Activated CD4-positive, alpha-beta memory T cell treated with anti-CD3 and anti-CD28 coated beads, Interleukin-2, amount 10 ng/mL, durations not matched to agents 7 days and 5 days (primary cell): ENCODE measurements at places on chromosomes 3 and 15.
A peak's percentile ranks its signal among the peaks of the same experiment; 100 is the strongest.

DNA sequence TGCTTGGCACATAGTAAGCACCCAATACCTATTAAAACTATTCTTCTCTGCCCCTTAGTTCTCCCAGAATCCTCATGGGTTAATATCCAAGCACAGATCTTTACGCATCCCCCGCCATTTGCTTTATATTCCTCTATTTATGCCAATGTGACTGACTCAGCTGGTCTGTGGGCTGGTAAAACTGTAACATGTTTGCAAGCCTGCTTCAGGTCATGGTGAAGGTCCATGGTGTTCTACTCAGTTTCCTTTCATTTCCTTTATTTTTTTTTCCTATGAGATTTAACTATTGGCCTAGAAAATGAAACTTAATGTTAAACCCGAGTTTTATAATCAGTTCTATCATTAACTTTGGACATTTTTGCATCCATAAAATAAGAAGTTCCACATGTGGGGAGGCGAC, 47.0 kb downstream of the FRMD4B start:
- no peak overlapping the region for H3K27ac ChIP-seq
- peaks cover 5% of the 10 kb centered on the region for H3K27me3 ChIP-seq
- no peaks in the 10 kb centered on the region for H3K36me3 ChIP-seq
- no peak for DNase-seq
- no peak overlapping the region for H3K4me3 ChIP-seq
- no peaks in the 10 kb centered on the region for H3K4me1 ChIP-seq

DNA sequence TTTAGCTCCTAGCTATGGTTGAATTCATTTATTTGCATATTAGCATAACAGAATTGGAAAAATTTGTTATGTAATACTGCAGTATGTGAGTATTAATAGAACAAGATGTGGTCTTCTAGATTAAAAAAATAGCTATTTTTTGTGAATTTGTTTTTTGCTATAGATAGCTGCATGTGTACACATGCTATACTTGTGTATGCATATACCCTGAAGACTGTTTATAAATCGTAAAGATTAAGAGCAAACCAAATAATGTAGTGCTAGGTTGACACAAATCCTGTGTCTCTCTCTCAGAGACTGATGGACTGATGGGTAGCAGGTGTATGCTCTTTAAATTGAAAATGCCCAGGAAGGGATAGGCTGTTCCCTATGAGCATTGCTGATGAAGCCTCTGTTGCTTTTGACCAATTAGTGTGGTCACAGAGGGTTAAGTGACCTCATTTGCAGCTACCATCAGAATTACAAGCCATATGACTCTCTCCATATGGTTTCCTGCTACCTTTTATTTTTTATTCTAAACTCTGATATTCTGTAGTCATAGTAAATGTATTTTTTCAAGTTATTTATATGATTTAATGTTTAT, 9.0 kb downstream of the PLCL2 start:
- peaks cover 27% of the 10 kb centered on the region for H3K36me3 ChIP-seq
- no peak for DNase-seq
- H3K4me3 ChIP-seq, result no peak overlapping the region
- H3K27me3 ChIP-seq, result no peaks in the 10 kb centered on the region
- peaks cover 67% of the 10 kb centered on the region for H3K4me1 ChIP-seq
- no peak overlapping the region for H3K27ac ChIP-seq

DNA sequence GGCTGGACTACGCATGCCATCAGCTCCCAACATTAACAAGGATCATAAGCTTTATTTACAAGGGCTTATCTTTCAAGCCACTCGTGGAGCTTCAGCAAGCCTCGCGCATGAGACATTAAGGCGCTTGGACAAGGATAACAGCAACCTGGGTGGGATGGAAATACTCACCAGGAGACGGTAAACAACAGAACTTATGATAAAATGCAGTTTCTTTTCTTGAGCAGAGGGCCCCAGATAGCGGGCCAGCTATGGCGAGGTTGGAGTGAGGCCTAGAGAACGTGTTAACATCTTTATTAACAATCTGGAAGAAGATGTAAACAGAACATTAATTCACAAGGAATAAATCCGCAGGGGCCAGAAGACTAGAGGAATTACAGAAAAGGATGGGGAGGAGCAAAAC, 158.2 kb downstream of the NTRK3 start:
- H3K27ac ChIP-seq, result no peak overlapping the region
- H3K4me1 ChIP-seq, result no peaks in the 10 kb centered on the region
- H3K27me3 ChIP-seq, result no peaks in the 10 kb centered on the region
- DNase-seq, result no peak
- H3K4me3 ChIP-seq, result no peak overlapping the region
- H3K36me3 ChIP-seq, result no peaks in the 10 kb centered on the region

- no peak overlapping the region for H3K27ac ChIP-seq
- no peak overlapping the region for H3K4me3 ChIP-seq
- H3K36me3 ChIP-seq, result no peaks in the 10 kb centered on the region
- no peak for DNase-seq
- peaks cover 22% of the 10 kb centered on the region for H3K4me1 ChIP-seq
- peaks cover 3% of the 10 kb centered on the region for H3K27me3 ChIP-seq
Measured at GRCh38 chr3:52436500-52437149, 8.3 kb downstream of the SEMA3G start.

DNA sequence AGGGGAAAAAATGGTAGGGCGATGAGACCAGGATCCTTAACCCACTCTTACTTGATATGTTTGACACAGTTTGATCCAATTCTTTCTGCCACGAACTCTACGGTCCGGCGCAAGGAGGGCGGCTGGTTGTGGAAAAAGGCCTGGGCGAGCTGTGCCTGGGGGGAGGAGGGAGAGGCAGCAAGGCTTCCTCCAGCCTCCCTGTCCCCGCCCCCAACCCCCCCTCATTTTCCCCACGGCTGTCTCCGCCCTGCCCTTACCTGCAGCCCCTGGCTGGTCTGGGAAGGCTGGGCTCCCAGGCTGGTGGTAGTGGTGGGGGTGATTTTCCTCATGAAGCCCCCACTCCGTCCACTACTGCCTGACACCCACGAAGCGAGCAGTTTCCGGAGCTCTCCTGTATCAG, 8.0 kb downstream of the CDAN1 start:
- H3K27me3 ChIP-seq, result no peaks in the 10 kb centered on the region
- H3K27ac ChIP-seq, result no peak overlapping the region
- peaks cover 2% of the 10 kb centered on the region for H3K4me1 ChIP-seq
- no peak for DNase-seq

GRCh38 chr15:80753161-80753560, 26.0 kb upstream of the CEMIP start:
- H3K4me3 ChIP-seq, result no peak overlapping the region
- no peaks in the 10 kb centered on the region for H3K36me3 ChIP-seq
- peaks cover 9% of the 10 kb centered on the region for H3K4me1 ChIP-seq
- no peaks in the 10 kb centered on the region for H3K27me3 ChIP-seq

GRCh38 chr3:14370720-14371572, 31.5 kb upstream of the SLC6A6 start:
- H3K4me3 ChIP-seq, result no peak overlapping the region
- H3K36me3 ChIP-seq, result no peaks in the 10 kb centered on the region
- H3K27ac ChIP-seq, result no peak overlapping the region

DNA sequence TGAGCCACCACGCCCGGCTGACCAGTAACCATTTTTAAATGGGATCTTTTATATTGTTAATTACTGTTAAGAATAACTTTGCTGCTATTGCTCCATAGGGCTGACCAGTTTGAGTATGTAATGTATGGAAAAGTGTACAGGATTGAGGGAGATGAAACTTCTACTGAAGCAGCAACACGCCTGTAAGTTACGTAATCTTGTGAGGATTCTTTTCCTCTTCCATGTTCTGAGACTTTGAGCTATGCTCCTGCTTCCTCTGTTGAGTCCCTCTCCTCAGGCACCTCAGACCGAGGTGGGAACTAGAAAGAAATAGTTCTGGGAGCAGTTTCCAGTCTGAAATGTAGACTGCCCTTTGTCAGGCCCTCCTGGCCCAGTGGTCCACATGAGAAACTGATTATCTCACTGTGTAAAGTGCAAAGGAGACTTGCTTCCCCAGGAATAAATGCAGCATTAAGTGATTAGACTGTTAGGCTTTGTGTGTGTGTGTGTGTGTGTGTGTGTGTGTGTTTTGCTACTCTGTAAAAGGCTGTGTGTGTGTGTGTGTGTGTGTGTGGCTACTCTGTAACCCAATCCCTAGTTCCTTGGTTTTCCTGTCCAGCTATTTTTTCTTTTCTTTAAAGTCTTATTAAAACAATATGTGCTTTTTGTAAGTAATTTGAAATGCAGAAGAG, 5.2 kb downstream of the POLR2H start:
- H3K4me1 ChIP-seq, result peaks cover 27% of the 10 kb centered on the region
- H3K4me3 ChIP-seq, result no peak overlapping the region
- no peak for DNase-seq

DNA sequence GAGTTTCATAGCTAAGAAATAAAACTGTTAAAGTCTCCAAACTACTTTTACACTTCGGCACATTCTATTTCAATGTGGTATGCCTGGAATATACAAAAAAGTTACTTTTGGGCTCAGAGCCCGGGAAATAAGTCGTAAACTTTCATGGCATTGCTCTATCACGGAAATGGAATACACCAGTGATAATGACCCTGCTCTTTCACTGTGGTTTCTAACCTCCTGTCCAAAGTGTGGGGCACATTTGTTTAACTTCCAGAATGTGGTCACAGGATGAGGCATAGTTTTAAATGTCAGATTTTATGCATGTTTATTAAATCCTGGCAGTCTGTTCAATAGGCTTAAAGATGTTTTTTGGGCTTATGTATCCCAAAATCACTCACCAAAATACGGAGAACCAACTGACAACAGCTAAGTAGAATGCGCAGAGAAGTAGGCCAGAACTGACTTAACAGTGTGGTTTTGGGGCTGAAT, 5.1 kb downstream of the CXCR6 start:
- peak overlapping the region; percentile 58 for H3K4me3 ChIP-seq
- H3K27me3 ChIP-seq, result no peaks in the 10 kb centered on the region
- H3K27ac ChIP-seq, result peak overlapping the region; percentile 90

DNA sequence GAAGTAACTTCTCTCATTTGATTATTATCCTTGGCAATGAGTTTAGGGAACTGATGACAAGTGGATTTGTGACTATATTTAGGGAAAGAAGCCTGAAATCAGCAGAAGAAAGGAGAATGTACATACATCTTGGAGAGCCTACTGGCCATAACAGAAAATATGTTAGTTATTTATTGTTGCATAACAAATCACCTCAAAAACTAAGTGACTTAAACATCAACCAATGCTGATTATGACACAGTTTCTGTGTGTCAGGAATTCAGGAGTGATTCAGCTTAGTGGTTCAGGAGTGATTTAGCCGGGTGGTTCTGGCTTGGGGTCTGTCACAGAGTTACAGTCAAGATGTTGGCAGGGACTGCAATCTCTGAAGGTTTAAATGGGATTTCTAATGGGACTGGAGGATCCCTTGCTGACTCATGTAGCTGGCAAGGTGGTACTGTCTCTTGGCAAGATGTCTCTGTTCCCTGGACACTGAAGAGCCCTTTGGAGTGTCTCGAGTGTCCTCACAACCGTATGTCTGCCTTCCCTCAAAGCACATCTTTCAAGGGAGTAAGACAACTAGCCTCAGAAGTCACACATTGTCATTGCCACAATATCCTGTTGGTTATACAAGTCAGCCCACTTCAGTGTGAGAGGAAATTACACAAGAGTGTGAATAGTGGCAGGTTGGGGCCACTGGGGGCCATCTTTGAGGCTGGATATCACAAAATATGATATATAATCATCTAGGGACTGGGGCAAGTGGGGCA, 248.9 kb downstream of the SV2B start:
- no peaks in the 10 kb centered on the region for H3K27me3 ChIP-seq
- H3K4me3 ChIP-seq, result no peak overlapping the region
- H3K27ac ChIP-seq, result no peak overlapping the region
- peaks cover 13% of the 10 kb centered on the region for H3K4me1 ChIP-seq

DNA sequence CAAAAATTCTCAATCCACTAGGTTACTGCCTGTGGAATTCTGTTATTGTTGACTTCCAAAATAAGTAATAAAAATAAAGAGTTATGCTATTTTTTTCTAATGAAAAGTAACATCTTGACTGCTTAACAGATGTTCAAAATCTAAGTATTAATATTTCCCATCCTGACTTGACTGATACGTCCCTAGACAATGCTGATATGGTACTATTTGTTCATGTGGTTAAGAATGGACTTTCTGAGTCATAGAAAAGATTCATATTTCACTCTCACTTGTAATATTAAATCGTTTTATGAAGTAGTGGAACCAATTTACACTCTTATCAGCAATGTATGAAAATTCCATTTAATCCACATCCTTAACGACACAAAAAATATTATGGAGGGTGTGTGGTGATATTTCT, 104.8 kb upstream of the PLSCR5 start:
- no peak overlapping the region for H3K27ac ChIP-seq
- DNase-seq, result no peak
- H3K4me1 ChIP-seq, result no peaks in the 10 kb centered on the region

DNA sequence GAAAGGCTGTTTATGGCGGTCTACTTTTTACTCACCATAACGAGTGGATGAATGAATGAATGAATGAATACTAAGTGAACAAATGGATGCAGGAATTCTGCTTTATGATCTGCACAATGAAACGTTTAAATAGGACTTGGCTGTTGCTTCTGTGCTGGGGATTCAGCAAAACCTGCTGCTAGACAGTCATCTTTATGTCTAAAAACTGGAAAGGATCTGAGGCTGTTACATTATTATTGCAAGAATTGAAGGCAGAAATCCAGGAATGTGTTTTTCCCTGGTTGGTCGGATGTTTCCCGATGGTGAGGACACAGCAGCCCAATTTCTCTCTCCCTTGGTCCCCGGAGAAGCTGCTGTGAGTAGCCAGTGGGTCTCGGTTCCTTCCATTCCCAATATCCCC, 94.2 kb downstream of the GABRG3 start:
- H3K4me3 ChIP-seq, result no peak overlapping the region
- no peaks in the 10 kb centered on the region for H3K4me1 ChIP-seq
- no peaks in the 10 kb centered on the region for H3K27me3 ChIP-seq

DNA sequence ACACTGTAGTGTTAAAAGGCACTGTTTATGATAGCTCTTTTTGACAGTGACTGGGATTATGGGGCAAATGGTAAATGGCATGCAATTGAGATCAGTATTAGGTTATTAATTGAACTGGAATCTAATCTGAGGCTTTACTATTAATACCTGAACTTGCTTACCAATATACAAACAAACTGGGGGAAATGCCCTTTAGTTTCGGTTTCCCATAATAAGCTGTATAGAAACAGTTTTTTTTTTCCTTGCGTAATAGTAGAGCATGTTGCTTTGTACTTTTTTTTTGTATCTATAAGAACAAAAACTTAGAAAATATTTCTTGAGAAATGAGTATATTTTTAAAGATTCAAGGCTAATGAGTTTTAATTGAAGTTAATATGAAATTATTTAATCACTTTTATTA, 95.0 kb downstream of the FNDC3B start:
- H3K4me1 ChIP-seq, result peaks cover 82% of the 10 kb centered on the region
- peak overlapping the region; percentile 9 for H3K4me3 ChIP-seq
- H3K27me3 ChIP-seq, result no peaks in the 10 kb centered on the region
- H3K36me3 ChIP-seq, result peaks cover 42% of the 10 kb centered on the region

GRCh38 chr3:30666572-30667279, 60.3 kb downstream of the TGFBR2 start:
- H3K36me3 ChIP-seq, result peaks cover 74% of the 10 kb centered on the region
- H3K4me1 ChIP-seq, result peaks cover 87% of the 10 kb centered on the region
- no peak overlapping the region for H3K4me3 ChIP-seq

GRCh38 chr3:56788521-56788920, 13.2 kb downstream of the ARHGEF3 start:
- peak overlapping the region; percentile 19 for H3K4me3 ChIP-seq
- peak overlapping the region; percentile 93 for H3K27ac ChIP-seq
- H3K4me1 ChIP-seq, result peaks cover 90% of the 10 kb centered on the region
- peaks cover 32% of the 10 kb centered on the region for H3K36me3 ChIP-seq

- no peaks in the 10 kb centered on the region for H3K27me3 ChIP-seq
- no peak overlapping the region for H3K4me3 ChIP-seq
- no peaks in the 10 kb centered on the region for H3K4me1 ChIP-seq
- no peak overlapping the region for H3K27ac ChIP-seq
Measured at GRCh38 chr3:54137311-54137710, 15.0 kb downstream of the CACNA2D3 start.

GRCh38 chr3:194090716-194091115, 45.2 kb upstream of the HES1 start:
- H3K36me3 ChIP-seq, result no peaks in the 10 kb centered on the region
- no peak overlapping the region for H3K4me3 ChIP-seq
- peaks cover 28% of the 10 kb centered on the region for H3K4me1 ChIP-seq
- no peak for DNase-seq
